ENCODE measurements at places on chromosomes 11 and 22. TPM values are rescaled to one million over a fixed set of nuclear protein-coding genes. Genes with fewer than 3 reads are reported as not detected.

Gene CD3G
- not detected for total RNA-seq

Gene CHEK1
- 152 TPM for total RNA-seq

Gene CABP7
- total RNA-seq = not detected

Gene ANGPTL5
- total RNA-seq = not detected

Gene OR8A1
- total RNA-seq = not detected

Gene HSD17B12
- total RNA-seq = 117 TPM

Gene MOV10L1
- total RNA-seq = not detected

Gene FDX1
- 13.1 TPM for total RNA-seq

Gene APOBEC3A
- not detected for total RNA-seq

Gene KIAA1671
- total RNA-seq = 13.5 TPM

Gene HORMAD2
- total RNA-seq = not detected

Gene IGLL1
- total RNA-seq = not detected

Gene MMP7
- not detected for total RNA-seq

Gene DSCAML1
- 0.14 TPM for total RNA-seq

Gene SPON1
- not detected for total RNA-seq

Gene ELMOD1
- total RNA-seq = not detected

Gene HEPHL1
- 0.07 TPM for total RNA-seq

Gene ROM1
- total RNA-seq = 1.8 TPM

Gene CNGA4
- not detected for total RNA-seq

Gene BTBD18
- total RNA-seq = not detected

Gene RDX
- total RNA-seq = 93.4 TPM

Gene MYEOV
- total RNA-seq = 0.17 TPM

Gene KCNK7
- total RNA-seq = not detected

All from HepG2 (cell line).